SK-N-SH (cell line): ENCODE measurements at places on chromosomes 1 and 21. TPM values are rescaled to one million over a fixed set of nuclear protein-coding genes. Genes with fewer than 3 reads are reported as not detected.

MIXL1 gene
- polyA plus RNA-seq, result 0.03 TPM in 1 of 2 replicates, not detected in the other

GRCh38 chr1:43621861-43622260, 28.1 kb upstream of the KDM4A start:
- no peak for DNase-seq
- no peak overlapping the region for H3K27ac ChIP-seq
- H3K4me1 ChIP-seq, result no peaks in the 10 kb centered on the region
- H3K4me3 ChIP-seq, result no peak overlapping the region

GRCh38 chr1:117633423-117633822, 27.6 kb downstream of the TENT5C start:
- no peaks in the 10 kb centered on the region for H3K36me3 ChIP-seq
- DNase-seq, result no peak
- peaks cover 6% of the 10 kb centered on the region; the same call in 1 of the 2 replicates for H3K4me1 ChIP-seq
- H3K27me3 ChIP-seq, result no peaks in the 10 kb centered on the region; the same call in 1 of the 2 replicates
- H3K27ac ChIP-seq, result no peak overlapping the region

DNA sequence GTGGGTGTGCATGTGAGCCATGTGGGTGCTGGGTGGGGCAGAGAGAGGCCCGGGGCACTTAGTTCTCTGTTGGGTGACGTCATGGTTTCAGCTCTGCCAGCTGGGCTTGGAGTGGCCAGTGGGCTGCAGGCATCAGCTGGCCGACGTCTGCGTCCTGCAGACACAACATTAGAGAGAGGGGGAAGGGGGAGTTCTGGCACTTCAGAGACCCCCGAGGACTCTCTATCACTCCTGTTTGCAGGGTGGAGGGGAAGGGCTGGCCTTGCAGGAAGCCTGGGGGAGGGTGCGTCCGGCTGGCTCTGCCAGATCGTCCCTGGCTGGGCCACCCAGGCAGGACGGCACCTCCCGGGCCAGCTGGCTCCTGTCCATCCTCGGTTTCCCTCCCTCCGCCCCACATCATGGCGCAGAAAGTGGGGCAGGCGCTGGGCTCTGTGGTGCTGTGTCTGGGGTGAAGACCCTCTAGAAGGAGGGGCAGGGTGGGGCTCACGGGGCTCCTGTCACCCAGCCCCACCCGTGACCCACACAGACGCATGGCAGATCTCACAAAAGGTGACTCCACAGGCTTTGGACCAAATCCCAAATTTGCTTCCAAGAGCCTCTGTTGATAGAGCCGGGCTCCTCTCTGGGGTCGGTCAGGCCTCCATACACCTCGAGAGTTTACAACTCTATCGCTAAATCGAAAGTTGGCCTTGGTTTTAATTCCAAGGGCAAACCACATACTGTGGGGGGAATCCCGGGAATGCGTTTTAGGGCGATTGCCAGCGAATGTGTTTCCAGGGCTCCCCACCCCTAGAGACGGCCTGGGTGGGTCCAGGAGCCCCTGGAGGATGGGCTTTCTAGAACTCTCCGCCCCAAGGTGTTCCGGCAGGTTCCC, 73.4 kb upstream of the TTC34 start:
- no peak overlapping the region for H3K4me3 ChIP-seq
- no peaks in the 10 kb centered on the region for H3K4me1 ChIP-seq
- no peak overlapping the region for H3K27ac ChIP-seq
- DNase-seq, result no peak
- no peaks in the 10 kb centered on the region for H3K27me3 ChIP-seq

- H3K27me3 ChIP-seq, result no peaks in the 10 kb centered on the region
- H3K27ac ChIP-seq, result peak overlapping the region; percentile 87
- peaks cover 6% of the 10 kb centered on the region for H3K4me1 ChIP-seq
- no peak overlapping the region for H3K4me3 ChIP-seq
- DNase-seq, result no peak
- H3K36me3 ChIP-seq, result no peaks in the 10 kb centered on the region
Measured at GRCh38 chr1:172917972-172918371, 132.8 kb downstream of the TNFSF18 start.

- no peak overlapping the region for H3K4me3 ChIP-seq
- no peak for DNase-seq
- H3K27me3 ChIP-seq, result no peaks in the 10 kb centered on the region
- no peak overlapping the region for H3K27ac ChIP-seq
- no peaks in the 10 kb centered on the region for H3K36me3 ChIP-seq
Measured at GRCh38 chr1:115266729-115267421, 71.2 kb downstream of the NGF start.

SLFNL1 gene
- polyA plus RNA-seq, result 0.16 and 0.26 TPM in 2 replicates

DNA sequence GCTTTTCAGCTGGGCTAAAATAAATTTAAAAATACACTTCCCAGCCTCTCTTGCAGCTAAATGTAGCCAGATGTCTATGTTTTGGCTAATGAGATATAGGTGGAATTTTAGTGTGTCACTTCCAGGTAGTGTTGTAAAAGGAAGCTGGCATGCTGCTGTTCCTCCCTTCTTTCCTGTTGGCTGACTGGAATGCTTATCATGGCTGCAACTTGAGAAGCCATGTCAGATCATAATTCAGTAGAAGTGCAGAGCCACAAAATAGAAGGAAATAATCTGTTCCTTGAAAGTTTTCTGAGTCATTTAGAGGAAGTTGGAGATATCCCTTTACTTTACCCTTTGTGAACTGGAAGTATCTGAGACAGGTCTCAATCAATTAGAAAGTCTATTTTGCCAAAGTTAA, 10.9 kb upstream of the RBM15 start:
- no peaks in the 10 kb centered on the region for H3K27me3 ChIP-seq
- no peak overlapping the region for H3K4me3 ChIP-seq
- no peak overlapping the region for H3K27ac ChIP-seq
- DNase-seq, result no peak

PKP1 gene
- polyA plus RNA-seq, result not detected in 2 replicates

DNA sequence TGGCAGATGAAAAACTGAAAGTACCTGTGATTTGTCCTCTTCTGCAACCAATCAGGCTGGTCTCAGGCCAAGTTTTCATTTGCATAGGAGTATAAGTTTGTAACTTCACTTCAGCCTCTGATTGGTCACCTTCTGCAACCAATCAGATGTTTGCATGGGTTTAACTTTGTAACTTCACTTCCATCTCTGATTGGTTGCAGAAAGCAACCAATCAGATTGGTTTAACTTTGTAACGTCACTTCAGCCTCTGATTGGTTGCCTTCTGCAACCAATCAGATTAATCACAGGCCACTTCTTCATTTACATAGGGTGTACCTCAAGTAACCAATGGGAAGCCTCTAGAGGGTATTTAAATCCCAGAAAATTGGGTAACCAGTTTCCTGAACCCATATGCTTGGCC, 18.9 kb upstream of the TUT4 start:
- H3K27ac ChIP-seq, result no peak overlapping the region
- H3K36me3 ChIP-seq, result no peaks in the 10 kb centered on the region
- no peaks in the 10 kb centered on the region for H3K4me1 ChIP-seq
- H3K4me3 ChIP-seq, result no peak overlapping the region

DNA sequence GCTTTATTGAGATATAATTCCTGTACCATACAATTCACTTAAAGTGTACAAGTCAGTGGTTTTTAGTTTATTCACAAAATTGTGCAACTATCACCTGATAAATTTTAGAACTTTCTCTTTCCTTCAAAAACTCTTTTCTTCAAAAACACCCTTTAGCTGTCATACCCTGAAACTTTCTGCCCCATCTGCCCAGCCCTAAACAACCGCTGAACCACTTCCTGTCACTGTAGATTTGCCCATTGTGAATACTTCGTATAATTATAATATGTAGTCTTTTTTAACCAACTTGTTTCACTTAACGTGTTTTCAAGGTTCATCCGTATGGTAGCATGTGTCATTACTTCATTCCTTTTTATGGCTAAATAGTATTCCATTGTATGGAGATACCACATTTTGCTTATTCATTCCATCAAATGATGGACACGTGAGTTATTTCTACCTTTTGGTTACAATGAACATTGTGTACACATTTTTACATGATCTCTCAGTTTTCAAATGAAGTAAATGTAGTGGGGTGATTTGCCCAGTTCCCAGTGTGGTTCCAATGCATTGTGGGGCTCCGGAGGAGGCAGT, 37.9 kb downstream of the WNT4 start:
- no peak overlapping the region for H3K4me3 ChIP-seq
- no peaks in the 10 kb centered on the region for H3K27me3 ChIP-seq
- no peaks in the 10 kb centered on the region for H3K4me1 ChIP-seq
- no peak for DNase-seq
- H3K36me3 ChIP-seq, result peaks cover 20% of the 10 kb centered on the region

DNA sequence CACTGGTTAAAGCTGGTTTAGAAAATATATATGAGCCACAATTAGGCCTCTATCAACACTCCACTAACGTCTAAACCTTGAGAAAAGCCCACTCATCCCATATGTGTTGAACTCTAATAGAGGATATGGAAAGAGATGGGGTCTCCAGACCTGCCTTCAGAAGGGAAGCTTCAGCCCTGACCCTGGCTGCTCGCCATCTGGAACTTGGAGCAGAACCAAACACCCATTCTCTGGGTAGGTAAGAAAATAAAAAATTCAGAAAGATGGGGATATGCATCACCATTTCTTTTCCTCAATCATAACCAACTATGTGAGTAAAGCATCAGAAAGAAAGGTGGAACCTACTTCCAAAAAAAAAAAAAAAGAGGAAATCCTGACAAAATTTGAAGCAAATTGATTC, 666.2 kb downstream of the PTPRC start:
- H3K4me3 ChIP-seq, result no peak overlapping the region
- no peak overlapping the region for H3K27ac ChIP-seq
- no peaks in the 10 kb centered on the region; the same call in 1 of the 2 replicates for H3K4me1 ChIP-seq
- no peaks in the 10 kb centered on the region for H3K36me3 ChIP-seq
- H3K27me3 ChIP-seq, result no peaks in the 10 kb centered on the region
- no peak for DNase-seq

GRCh38 chr1:61226791-61227567, 144.6 kb downstream of the NFIA start:
- no peaks in the 10 kb centered on the region for H3K27me3 ChIP-seq
- no peaks in the 10 kb centered on the region for H3K36me3 ChIP-seq
- DNase-seq, result peak; percentile 44
- H3K4me1 ChIP-seq, result no peaks in the 10 kb centered on the region; the same call in none of the 2 replicates
- H3K4me3 ChIP-seq, result peak overlapping the region; percentile 16; the same call in 1 of the 2 replicates
- H3K27ac ChIP-seq, result peak overlapping the region; percentile 90

SYCP1 gene
- polyA plus RNA-seq, result not detected in 2 replicates

- no peaks in the 10 kb centered on the region; the same call in 1 of the 2 replicates for H3K4me1 ChIP-seq
- no peaks in the 10 kb centered on the region for H3K36me3 ChIP-seq
- no peak for DNase-seq
- H3K27ac ChIP-seq, result no peak overlapping the region
- H3K27me3 ChIP-seq, result peaks cover 56% of the 10 kb centered on the region
Measured at GRCh38 chr1:111988377-111988742, 1.1 kb downstream of the KCND3 start.

GRCh38 chr1:187928288-187928687, 1099.5 kb downstream of the PLA2G4A start:
- H3K4me3 ChIP-seq, result no peak overlapping the region
- no peaks in the 10 kb centered on the region for H3K27me3 ChIP-seq
- no peaks in the 10 kb centered on the region for H3K36me3 ChIP-seq
- DNase-seq, result peak; percentile 6

- no peak for DNase-seq
- no peaks in the 10 kb centered on the region for H3K36me3 ChIP-seq
- peak overlapping the region; percentile 90 for H3K27ac ChIP-seq
- peaks cover 41% of the 10 kb centered on the region for H3K4me1 ChIP-seq
Measured at GRCh38 chr1:149848340-149849110, 50.8 kb upstream of the BOLA1 start.

GRCh38 chr1:52532731-52533327, 20.1 kb downstream of the TUT4 start:
- H3K27me3 ChIP-seq, result no peaks in the 10 kb centered on the region
- H3K4me1 ChIP-seq, result no peaks in the 10 kb centered on the region; the same call in 1 of the 2 replicates
- no peak overlapping the region for H3K27ac ChIP-seq
- DNase-seq, result no peak
- no peak overlapping the region for H3K4me3 ChIP-seq
- H3K36me3 ChIP-seq, result no peaks in the 10 kb centered on the region

DNA sequence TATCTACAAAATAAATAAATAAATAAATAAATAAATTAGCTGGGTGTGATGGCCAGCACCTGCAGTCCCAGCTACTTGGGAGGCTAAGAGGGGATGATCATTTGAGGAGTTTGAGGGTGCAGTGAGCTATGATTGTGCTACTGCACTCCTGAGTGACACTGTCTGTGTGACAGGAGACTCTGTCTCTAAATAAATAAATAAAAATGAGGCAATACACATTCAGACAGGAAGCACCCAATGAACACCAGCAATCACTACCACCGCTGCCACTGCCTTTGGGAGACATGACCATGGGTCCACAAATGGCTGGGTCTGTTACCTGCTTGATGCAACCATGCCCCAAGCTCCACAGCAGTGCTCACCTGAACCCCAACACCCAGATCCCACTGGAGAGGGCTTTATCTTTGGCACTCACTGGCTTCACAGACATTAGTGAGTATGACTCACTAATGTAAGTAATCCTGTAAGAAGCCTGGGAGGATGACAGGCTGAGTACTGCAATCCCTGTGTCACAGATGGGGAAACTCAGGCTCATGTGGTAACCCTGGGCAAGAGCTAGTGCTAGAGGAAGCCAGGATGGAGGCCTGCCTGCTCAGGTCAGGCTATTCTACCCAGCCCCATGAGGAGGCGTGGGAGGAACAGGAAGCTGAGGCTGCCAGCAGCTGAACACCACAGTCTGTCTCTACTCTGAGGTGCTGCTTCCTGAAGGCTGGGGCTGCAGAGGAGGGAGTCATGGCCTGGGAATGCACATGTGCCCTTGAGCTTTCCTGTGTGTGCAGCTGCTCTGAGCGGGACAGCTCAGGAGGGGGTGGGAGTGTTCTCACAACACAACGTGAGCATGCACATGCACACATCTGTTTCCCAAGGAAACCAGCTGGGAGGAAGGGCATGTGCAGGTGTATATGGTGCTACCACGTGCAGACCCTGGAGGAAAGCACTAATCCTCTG, 43.0 kb downstream of the SLC9A1 start:
- no peaks in the 10 kb centered on the region for H3K27me3 ChIP-seq
- peak overlapping the region; percentile 34 for H3K27ac ChIP-seq
- no peak overlapping the region for H3K4me3 ChIP-seq
- H3K36me3 ChIP-seq, result no peaks in the 10 kb centered on the region; the same call in 1 of the 2 replicates

DNA sequence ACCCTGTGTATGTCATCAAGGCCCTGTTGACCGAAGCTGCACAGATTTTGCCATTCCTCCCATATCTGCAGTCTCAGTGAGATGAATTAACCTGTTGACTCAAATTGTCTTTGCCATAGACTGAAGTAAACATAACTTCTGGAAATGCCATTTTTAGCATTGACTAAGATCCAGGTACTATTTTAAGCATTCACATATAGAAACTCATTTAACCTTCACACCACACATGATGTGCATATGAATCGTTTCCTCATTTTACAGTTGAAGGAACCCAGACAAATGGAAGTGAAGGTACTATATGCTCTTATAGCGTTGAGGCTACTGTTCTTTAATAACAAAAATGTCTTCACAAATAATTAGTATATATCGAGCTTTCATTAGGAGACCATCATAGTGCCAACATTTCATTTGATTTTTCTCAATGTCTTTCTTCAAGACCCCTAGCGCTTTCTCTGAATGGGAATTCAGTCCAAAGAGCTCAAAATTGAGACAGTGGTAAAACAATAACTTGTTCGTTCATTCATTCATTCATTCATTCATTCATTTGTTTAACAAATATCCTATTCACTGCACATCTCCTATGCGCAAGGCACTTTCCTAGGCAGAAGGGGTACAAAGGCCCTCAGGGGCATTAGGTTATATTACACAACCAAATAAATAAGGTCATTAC, 444.7 kb downstream of the ADGRL2 start:
- H3K4me3 ChIP-seq, result no peak overlapping the region
- H3K36me3 ChIP-seq, result no peaks in the 10 kb centered on the region
- no peak overlapping the region for H3K27ac ChIP-seq

GRCh38 chr1:111963985-111964738, 25.3 kb downstream of the KCND3 start:
- H3K4me3 ChIP-seq, result no peak overlapping the region
- H3K27me3 ChIP-seq, result no peaks in the 10 kb centered on the region; the same call in 1 of the 2 replicates
- H3K4me1 ChIP-seq, result no peaks in the 10 kb centered on the region
- no peaks in the 10 kb centered on the region for H3K36me3 ChIP-seq
- no peak for DNase-seq
